ENCODE measurements at places on chromosomes 5 and 9.

DNA sequence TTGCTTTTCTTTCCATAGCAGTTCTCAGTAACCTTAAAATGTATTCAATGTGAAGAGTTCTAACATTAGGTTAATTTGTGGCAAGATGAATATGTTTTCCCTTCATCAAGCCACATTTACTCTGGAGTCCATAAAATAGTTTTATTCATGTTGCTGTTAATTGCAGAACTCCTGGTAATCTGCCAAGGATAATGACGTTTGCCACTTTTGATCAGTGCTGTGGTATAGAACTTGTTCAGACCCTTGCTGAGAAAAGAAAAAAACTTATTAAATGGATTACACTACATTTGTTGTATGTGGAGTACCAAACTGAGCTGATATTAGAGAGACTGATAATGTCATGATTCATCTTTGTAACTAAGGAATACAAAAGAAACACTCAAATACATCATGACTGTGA, 212.4 kb upstream of the DMAC1 start:
- no peak for DNase-seq

GRCh38 chr9:89716559-89716958, 111.7 kb downstream of the GADD45G start:
- DNase-seq = no peak

GRCh38 chr5:79692596-79692995, 3.0 kb downstream of the CMYA5 start:
- DNase-seq = no peak

GRCh38 chr5:150465927-150466326, 16.4 kb upstream of the RPS14 start:
- no peak for DNase-seq

GRCh38 chr9:71895117-71895516, 15.9 kb downstream of the ABHD17B start:
- no peak for DNase-seq

DNA sequence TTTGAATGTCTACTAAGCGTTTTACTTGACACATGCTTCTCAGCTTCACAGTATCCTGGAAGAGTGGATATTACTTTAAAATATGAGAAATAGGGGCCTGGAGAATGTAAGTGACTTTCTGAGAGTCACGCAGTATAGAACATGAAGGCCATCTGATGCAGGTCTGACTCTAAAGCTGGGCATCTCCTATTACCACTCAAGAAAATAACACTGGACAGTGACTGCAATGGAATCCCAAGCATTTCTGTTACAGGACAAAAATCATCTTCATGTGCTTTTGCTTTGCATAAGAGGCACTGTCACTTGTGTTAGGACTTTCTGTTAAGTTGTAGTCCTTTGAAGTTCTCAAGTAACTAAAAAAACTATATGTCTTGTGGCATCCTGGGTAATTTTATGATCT, 335.5 kb downstream of the FBXL7 start:
- no peak for DNase-seq

GRCh38 chr5:96370976-96371375, 62.1 kb downstream of the PCSK1 start:
- DNase-seq = no peak

GRCh38 chr5:160450164-160450932, 28.7 kb downstream of the PTTG1 start:
- no peak for DNase-seq

DNA sequence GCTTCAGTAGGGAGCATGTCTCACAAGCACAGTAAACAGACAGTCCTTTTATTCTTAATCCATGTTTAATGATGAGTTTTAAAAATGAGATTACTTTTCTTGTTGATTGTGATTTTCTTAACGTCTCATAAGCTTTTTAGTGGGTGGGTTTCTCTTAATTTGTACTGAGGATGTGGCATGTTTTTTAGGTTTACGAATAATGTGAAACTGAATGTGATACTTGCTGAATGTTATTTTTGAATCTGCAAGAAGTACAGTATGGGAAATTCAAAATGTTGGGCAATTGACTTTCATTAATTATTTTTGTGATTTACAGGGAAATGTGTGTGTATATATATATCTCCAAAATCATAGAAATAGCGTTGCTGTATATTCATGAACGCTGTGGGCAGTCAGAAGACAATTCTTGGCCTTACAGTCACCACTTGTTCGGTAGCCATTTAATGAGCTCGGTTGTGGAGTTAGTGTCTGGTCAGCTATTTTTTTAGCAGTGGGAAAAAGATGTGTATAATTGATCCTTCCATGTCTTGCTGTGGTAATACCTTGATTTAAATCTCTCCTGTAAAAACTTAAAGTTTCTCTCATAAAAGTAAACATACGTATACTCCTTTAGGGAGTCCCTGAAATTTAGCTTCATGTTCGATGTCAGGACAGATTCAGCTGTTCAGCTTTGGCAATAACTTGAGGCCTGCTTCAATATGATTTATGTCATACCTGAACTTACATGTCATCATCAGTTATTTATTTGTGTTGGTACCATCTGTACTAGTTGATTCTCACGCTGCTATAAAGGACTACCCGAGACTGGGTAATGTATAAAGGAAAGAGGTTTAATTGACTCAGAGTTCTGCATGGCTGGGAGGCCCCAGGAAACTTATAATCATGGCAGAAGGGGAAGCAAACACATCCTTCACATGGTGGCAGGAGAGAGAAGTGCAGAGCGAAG, 15.0 kb downstream of the ICE1 start:
- no peak for DNase-seq

DNA sequence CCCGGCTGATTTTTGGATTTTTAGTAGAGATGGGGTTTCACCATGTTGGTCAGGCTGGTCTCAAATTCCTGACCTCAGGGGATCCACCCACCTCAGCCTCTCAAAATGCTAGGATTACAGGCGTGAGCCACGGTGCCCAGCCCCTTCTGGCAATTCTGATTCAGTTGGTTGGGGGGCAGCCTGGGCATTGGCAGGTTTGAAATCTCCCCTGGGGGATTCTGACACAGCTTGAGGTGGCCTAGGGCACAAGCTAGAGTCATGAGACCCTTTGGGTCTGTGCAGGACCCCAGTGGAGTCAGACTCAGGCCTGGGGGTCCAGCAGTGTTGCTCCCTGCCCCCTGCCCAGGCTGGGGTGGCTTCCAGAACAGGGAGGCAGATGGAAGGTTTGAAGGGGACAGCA, 239.8 kb downstream of the PBX3 start:
- DNase-seq = no peak

DNA sequence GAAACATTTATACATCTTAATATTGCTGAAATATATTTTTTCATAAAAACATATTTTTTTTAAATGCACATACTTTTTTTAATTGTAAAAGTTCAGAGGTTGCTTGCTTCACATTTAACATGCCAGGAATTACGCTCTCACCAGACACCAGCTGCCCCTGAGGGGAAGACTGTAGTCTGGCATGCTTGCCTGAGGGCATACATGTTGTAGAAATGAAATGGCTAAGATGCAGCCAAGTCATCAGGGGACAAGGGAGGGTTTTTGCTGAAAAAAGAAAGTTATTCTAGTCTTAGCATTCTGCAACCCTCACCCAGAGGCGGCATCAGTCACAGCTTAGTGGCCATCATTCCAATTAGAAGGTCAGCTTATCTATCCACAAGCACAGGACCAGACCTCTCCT, 426.7 kb upstream of the FTMT start:
- DNase-seq = no peak

- DNase-seq = no peak
Observed at GRCh38 chr9:12822111-12822510, 47.3 kb downstream of the LURAP1L start.

DNA sequence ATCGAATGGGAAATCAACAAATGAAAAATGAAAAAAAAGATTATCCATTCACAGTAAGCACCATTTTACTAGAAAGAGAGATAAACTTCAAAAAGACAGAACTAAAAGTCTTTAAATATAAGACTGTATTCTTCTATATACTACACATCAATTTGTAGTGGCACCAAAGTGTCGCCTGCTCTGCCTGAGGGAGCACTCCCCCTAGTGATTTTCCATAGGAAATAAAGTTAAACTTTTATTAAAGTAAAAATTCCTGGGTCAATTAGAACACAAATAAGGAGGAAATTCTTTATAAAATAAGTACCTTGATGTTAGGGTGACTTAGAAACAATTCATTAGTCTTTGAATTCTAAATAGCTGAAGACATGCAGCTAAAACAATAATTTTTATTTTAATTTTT, 9.7 kb downstream of the RAD1 start:
- DNase-seq = no peak

DNA sequence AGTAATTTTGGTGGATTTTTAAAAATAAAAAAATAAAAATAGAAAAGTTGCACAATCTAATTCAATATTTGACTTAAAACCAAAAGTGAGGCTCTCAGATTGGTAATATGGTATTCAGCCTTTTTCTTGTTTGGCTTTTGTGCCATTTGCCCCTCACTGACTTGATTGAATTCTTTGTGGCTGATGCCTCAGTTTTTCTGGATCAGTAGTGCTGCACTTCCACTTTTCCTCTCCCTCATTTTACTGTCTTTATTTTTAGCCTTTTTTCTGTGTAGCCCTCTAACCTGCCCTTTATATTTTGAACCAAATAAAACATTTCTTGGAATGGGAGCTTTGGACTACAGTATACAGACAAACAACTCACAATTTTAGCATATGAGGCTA, 3.8 kb upstream of the MSMP start:
- DNase-seq = no peak

DNA sequence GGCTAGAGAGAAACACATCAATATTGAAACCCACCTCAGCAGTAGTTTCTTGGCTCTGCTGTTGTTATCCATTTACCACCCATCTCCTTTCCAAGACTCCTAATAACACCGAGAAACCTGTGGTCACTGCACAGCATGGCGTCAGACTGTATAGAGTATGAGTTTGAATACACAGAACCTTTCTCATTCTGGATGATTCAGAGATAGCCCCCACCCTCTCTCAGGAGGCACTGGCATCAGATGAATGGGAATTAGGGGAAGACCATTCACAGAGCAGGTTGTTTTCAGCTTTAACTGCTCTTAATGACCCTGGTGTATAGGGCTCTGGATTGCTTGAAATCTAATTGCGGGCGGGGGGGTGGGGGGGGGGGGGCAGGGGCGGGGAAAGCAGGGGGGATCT, 86.7 kb downstream of the GPR21 start:
- DNase-seq = no peak

- DNase-seq = no peak
Observed at GRCh38 chr5:140261403-140262171, 41.3 kb downstream of the PFDN1 start.

- no peak for DNase-seq
Observed at GRCh38 chr9:5820425-5820824, 12.5 kb downstream of the ERMP1 start.

DNA sequence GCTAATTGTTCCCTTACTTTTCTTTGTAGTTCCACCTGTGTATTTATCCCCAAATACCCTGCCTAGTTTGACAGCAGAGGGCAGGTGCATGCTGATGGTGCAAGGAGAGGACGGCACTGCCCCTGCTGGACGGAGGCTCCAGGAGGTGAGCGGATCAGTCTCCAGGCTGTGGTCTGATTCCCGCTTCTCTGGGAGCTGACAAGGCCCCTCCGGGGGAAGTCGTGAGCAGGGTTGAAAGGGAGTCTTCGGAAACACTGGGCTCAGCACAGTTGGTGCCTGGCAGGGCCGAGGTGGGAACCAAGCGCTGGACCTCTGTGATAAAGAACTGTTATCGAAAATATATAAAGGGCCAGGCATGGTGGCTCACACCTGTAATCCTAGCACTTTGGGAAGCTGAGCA, 52.9 kb downstream of the RASGEF1C start:
- DNase-seq = no peak

GRCh38 chr5:147046281-147046680, 167.7 kb upstream of the PPP2R2B start:
- DNase-seq = no peak
